ENCODE measurements at places on chromosomes 13 and 19.

GRCh38 chr19:982567-983170 is 1.5 kb upstream of the WDR18 start:
- peak; percentile 50 for DNase-seq

GRCh38 chr13:23987331-23987894 is 90.1 kb upstream of the C1QTNF9B start:
- DNase-seq = no peak

- peak; percentile 43 for DNase-seq
These were observed 729 bp upstream of the ARID3A start for GRCh38 chr19:925087-925525.

DNA sequence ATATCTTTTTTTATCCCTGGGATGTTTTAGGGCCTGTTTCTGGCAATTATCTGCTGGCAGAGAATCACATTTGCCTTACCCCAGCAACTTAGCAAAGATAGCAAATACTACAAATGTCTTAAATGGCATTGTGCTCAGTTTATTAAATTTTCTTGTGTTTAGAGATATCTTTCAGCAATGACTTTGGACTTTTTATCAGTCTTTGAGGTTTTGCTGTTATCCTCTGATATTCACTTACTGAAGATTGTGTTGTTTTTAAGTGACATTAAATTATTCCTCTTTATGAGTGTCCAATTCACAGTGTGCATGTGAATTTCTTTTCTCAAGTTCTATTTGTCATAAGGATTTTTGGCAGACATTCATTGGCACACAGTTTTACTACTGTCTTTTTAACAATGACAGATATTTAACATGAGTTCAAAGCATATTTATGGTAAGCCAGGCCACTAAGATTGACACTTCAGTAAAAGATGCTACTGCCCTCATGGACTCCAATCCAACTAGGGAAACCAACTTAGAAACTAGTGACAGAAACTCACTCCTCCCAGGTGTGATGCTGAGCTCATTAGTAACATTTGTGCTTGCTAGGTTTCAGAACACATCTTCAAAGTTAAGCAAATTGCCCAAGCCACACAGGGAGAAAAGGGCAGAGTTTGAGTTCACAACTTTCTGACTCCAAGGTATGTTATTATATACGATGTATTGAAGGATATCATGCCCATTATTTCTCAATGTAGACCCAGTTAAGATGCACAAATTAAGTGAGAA is 481.9 kb downstream of the GPC6 start:
- DNase-seq = no peak

DNA sequence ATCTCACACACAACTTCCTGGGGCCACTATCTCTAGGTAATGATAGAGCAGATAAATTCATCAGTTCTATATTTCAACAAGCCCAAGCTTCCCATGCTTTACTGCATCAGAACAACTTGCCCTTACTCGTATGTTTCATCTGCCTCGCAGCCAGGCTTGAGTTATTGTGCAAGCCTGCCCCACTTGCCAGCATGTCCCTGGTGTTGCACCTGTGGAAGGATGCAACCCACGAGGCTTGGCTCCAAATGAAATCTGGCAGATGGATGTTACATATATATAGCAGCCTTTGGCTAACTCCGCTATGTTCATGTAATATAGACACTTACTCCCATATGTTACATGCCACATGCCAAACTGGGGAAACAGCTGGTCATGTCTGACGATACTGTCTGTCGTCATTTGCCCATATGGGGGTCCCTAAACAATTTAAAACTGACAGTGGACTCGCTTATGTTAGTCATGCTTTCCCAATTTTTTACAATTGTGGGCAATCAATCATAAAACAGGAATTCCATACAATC is 6.2 kb downstream of the ERVK3-1 start:
- no peak for DNase-seq

- no peak for DNase-seq
These were observed 17.8 kb downstream of the HCN2 start for GRCh38 chr19:607301-608154.

DNA sequence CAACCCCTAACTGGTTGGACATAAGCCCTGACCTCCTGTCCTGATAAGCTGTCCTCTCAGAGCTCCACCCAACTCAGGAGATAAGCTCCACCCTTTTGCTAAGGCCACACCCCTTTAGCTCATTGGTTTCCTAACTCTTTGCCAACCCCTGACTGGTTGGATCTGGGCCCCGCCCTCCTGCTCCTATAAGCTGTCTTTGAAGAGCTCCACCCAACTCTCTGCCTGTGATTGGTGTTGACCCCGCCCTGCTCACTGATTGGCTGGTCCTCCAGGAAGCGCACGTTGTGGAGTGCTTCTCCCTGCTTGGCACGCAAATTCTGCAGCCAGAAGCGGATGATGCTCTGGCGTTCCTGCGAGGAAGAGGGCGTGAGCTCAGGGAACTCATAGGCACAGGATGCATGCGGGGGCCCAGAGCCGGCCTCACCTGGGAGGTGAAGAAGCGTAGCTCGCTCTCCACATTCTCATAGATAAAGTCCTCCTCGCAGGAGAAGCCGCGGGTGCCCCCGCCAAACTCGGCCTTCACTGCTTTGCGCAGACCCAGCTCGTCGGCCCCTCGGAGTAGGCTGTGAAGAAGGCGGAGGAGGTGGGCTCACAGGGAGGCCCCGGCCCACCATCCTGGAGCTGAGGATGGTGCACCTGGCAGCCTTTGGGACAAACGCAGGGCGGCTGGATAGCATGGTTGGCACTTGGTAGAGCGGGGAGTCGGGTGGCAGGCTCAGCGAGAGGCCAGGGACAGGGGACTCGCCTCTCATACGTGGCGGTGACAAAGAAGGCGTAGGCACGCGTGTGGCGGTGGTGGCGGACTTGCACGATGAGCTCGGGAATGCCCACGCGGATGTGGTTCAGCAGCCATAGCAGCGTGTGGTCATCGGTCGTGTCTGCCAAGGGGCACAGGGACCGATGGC is 1.7 kb downstream of the ANO8 start:
- DNase-seq = no peak

DNA sequence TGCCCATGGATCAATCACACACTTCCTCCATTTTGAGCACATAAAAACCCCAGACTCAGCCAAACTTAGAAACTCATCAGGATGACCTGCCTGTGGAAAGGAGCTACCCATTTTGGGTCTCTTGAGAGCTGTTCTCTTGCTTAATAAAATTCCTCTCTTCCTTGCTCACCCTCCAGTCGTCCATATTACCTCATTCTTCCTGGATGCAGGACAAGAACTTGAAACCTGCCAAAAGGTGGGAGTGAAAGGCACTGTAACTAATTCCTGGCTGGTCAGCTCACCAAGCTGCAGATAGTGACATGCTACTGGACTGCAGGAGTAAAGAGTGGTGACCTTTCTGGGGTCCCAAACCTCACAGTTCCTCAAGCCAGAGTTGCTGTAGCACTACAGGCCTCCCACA is 20.2 kb downstream of the LIG4 start:
- DNase-seq = no peak

DNA sequence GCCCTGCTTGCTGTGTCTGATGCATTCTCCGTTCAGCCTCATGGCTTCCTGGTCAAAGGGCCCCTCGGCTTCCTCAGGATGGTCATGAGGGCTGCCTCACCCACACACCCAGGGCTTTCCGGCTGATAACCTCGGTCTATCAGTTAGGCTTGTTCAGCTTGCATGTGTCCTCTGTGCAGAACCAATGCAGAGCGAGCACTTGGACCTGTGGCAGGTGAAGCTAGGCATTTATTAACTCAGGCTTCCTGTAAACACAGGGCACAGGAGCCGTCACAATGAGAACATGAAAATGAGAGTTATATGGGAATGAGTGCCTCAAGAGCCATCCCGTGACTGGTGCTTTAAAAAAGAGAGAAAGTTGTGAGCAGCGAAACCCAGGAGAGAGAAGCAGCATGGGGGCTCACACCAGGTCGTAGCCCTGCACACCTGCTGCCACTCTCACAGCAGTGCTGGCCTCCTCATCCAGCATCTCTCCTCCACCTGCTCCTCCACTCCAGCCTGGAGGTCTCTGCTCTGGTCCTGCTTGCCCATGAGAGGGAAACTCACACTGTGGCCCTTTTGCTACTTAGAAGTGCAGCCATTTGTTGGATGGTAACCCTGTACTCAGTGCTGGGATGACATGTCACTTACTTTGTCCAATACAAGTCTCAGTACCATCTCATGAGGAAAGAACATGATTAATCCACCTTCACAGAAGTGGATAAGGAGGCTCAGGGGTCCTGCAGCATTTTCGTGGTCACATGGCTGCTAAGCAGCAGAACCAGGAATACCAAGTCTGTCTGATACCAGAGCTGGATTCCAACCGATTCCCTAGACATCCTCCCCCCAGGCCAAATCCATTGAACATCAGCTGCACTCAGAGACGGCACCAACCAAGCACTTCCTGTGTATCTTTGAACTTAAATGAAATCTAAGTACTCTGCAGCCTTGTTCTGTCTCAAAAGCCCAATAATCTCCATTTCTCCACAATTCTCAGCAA is 50.5 kb upstream of the IRS2 start:
- DNase-seq = no peak

DNA sequence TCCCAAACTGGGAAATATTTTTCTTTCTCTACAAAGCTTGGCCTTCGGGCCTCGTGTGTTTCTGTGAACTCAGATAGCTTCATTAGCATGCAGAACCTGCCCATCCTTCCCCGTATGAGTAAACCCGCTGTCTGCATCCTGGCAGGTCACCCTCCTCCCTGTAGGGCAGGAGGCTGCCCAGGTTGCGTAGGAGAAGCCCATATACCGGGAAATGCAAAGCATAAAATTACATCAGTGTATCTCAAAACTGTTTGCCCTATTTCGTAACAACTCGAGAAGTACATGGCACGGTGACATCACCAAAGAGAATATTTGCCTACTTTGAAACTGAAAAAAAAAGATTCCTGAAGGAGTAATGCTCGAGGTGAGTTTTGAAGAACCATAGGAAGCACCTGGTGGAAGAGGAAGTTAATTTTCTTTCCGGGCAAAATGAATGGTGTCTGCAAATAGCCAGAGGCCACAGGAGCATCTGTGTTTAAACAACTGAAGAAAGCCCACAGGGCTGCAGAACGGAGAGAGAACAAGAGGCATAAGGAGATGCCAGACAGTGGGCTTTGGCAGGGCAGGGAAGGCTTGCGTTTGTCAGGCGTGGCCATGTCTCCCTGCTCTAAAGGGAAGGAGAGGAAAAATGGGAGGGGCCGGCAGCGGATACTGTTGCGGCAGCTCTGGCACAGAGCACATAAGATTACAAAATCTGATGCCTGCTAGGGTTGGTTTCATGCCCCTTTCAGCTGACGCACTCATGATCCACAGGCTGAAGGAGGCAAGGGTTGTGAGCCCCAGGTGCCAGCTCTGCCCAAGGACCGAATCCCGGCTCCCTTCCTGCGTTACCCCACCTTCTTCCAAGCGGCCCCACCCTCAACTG is 81.4 kb downstream of the IRS2 start:
- peak; percentile 87 for DNase-seq

- DNase-seq = no peak
These were observed 34.3 kb upstream of the STARD13 start for GRCh38 chr13:33319859-33320258.

DNA sequence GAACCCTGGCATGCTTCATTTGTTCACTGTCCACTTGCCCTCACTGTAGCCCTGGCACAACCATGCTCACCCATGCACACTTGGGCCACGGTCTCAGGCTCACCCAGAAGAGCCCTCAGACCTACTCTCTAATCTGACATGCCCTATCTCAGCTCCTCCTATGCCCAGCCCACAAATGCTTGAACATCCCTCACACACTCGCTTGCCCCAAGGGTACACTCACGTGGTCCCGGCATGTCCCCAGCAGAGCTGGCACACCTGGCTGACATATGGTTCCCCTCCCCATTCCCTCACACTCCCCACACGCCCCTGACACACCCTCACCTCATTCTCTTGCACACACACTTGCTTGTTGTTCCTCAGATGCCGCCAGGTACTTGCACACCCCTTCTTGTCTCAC is 55.7 kb downstream of the MAP4K1 start:
- no peak for DNase-seq

- DNase-seq = peak; percentile 54
These were observed 29.3 kb downstream of the CCL25 start for GRCh38 chr19:8081569-8082550.

- DNase-seq = no peak
These were observed 752 bp downstream of the ZMYM5 start for GRCh38 chr13:19862481-19863313.

GRCh38 chr13:36872621-36873020 is 47.4 kb downstream of the SMAD9 start:
- DNase-seq = no peak

DNA sequence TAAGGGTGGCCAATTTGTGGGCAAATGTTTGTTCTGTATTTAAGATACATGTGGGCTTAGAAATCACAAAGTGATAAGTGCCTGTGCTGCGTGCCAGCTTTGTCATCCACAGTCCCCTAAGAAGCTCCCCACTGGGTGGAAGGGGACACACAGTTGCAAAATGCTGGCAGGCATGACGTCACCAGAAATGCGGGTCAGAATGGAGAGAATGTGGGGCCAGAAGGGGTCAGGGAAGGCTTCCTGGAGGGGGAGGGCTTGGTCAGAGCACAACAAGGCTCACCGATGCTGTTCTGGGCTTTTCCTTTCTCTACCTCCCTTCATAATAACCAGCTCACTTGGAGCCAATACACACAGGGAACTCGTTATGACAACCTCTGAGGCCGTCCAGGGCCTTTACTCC is 207.3 kb downstream of the URI1 start:
- DNase-seq = no peak

DNA sequence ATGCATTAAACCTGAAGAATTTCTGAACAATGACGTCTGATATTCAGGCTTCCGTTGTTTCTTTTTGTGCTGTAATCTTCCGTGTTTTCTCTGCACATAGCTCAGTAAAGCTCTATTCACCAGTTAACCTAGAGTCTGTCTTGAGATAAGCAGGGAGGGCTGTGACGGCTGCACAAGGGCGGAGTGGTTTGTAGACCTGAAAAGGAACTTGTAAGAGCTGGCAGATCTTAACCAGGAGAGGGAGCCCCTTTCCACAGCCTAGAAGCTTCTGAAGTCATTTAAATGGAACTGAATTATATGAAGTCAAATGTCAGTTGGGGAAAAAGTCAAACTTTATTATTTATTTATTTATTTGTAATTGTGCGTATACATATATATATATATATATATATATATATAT is 27.5 kb downstream of the DPRX start:
- DNase-seq = no peak

DNA sequence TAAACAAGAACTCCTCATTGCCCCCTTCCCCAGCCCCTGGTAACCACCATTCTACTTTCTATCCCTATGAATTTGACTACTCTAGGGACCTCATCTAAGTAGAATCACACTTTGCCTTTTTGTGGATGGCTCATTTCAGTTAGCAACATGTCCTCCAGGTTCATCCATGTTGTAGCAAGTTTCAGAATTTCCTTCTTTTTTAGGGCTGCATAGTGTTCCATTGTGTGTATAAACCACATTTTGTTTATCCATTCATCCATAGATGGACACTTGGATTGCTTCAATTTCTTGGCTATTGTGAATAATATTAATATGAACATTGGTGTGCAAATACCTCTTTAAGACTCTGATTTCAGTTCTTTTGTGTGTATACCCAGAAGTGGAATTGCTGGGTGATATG is 4.8 kb upstream of the DHRS12 start:
- no peak for DNase-seq

DNA sequence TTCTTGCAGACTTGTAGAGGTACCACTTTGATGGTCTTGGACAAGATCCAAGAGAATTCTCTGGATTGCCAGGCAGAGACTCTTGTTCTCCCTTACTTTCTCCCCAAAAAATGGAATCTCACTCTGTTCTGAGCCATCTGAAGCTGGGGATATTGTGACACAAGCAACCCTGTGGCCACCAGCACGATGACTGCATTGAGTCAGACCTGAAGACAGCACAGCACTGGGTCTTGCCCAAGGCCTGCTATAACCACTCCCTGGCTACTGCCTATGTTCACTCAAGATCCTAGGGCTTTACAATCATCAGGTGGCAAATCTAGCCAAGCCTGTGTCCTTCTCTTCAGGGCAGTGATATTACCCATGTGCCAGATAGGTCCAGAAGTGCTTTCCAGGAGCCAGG is 202.5 kb upstream of the SERP2 start:
- no peak for DNase-seq
